ENCODE measurements at places on chromosomes 6 and 20. TPM values are rescaled to one million over a fixed set of nuclear protein-coding genes. Genes with fewer than 3 reads are reported as not detected.

SEL1L2 gene
- not detected for total RNA-seq

CDSN gene
- not detected for total RNA-seq

GRCh38 chr6:80091506-80091905 is 15.0 kb upstream of the BCKDHB start:
- H3K4me1 ChIP-seq, result peaks cover 2% of the 10 kb centered on the region
- no peak for DNase-seq
- H3K27ac ChIP-seq, result no peak overlapping the region
- no peaks in the 10 kb centered on the region for H3K36me3 ChIP-seq
- no peak overlapping the region for H3K4me3 ChIP-seq
- no peaks in the 10 kb centered on the region for H3K27me3 ChIP-seq

- H3K36me3 ChIP-seq, result peaks cover 2% of the 10 kb centered on the region
- no peaks in the 10 kb centered on the region for H3K4me1 ChIP-seq
- H3K27ac ChIP-seq, result no peak overlapping the region
- DNase-seq, result no peak
- peaks cover 48% of the 10 kb centered on the region for H3K27me3 ChIP-seq
Observed at GRCh38 chr20:58723628-58723984, 31.0 kb downstream of the NPEPL1 start.

DNA sequence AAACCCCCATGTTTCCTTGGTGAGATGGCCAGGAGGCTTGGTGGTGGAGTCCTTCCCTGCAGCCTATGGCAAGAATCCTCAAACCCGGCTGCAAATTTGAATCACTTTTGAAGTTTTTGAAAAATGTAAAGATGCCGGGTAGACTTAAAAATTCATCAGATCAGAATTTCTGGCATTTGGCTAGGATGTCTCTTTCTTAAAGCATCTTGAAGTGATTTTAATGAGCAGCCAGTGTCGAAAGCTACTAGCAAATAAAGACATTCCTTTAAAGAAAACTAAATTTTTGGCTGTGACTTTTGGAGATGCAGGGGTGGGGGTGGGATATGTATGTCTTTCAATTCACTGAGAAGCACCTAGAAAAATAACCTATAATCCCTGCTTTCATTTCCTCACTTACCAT is 25.6 kb upstream of the NOX3 start:
- H3K36me3 ChIP-seq, result no peaks in the 10 kb centered on the region
- peaks cover 4% of the 10 kb centered on the region for H3K27me3 ChIP-seq
- H3K4me3 ChIP-seq, result no peak overlapping the region

DNA sequence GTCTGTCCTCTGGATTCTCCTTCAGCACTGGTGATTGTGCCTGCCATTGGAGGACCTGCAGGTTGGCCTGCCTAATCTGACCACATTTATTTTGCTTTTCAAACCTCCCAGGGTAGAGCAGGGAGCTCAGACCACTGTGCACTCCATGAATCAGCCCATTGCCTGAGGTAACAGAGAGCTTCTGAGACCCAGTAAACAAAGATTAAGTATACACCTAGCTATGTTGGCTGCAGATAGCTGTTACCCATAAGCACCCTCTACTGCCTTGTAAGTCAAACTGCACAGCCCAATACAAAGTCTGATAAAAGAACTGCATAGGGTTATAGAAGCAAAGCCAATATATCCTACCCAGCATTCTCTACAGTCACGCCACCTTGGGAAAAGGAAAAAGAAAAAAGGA is 338.7 kb downstream of the HTR1B start:
- no peaks in the 10 kb centered on the region for H3K4me1 ChIP-seq
- H3K36me3 ChIP-seq, result no peaks in the 10 kb centered on the region
- no peak overlapping the region for H3K27ac ChIP-seq
- no peaks in the 10 kb centered on the region for H3K27me3 ChIP-seq

- H3K4me1 ChIP-seq, result peaks cover 18% of the 10 kb centered on the region
- H3K27me3 ChIP-seq, result no peaks in the 10 kb centered on the region
- DNase-seq, result no peak
- H3K36me3 ChIP-seq, result peaks cover 24% of the 10 kb centered on the region
Observed at GRCh38 chr6:4891141-4891540, 112.7 kb downstream of the RPP40 start.

- no peak overlapping the region for H3K27ac ChIP-seq
- H3K4me1 ChIP-seq, result peaks cover 37% of the 10 kb centered on the region
- DNase-seq, result no peak
- H3K4me3 ChIP-seq, result no peak overlapping the region
- no peaks in the 10 kb centered on the region for H3K27me3 ChIP-seq
- peaks cover 41% of the 10 kb centered on the region for H3K36me3 ChIP-seq
Observed at GRCh38 chr20:62127799-62128198, 5.5 kb downstream of the LSM14B start.

DNA sequence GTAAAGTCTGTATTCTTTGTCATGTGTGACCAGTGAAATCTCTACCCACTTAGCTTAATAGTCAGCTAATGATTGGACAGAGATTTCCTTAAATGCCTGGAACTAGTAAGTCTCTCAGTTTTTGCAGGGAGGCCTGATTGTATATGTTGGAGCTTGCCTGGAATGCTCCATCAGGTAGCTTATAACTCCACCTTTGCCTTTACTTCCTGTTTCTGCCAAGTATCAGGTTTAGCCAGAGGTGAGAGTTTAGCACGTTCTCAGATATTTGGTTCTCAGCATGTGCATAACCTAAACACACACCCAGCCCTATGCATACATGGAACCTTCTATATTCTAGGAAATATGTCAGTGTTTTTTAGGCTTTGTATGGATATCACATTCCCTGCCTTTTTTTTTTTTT is 435.3 kb downstream of the CDKAL1 start:
- H3K27ac ChIP-seq, result no peak overlapping the region
- H3K36me3 ChIP-seq, result peaks cover 55% of the 10 kb centered on the region
- H3K27me3 ChIP-seq, result no peaks in the 10 kb centered on the region

GRCh38 chr6:113512576-113512975 is 344.6 kb upstream of the MARCKS start:
- H3K27me3 ChIP-seq, result peaks cover 4% of the 10 kb centered on the region
- H3K36me3 ChIP-seq, result no peaks in the 10 kb centered on the region
- DNase-seq, result no peak

DNA sequence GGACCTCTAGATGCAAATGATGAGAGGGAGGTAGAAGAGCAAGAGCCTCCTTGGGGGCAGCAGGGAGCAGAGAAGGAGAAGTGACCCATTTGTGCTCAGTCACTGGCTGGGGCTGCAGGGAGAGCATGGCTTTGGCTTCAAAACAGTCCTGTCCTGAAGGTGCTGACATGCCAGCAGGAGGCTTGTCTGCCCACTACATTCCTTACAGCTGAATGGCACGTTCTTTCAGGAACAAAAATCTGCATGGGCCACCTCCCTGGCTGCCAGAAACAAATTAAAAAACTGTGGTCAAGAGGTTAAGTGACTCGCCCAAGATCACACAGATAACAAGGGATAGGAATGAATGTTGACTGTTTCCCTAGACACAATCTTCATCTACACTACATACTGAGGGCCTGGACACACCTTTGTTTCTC is 188.8 kb downstream of the HIVEP2 start:
- peaks cover 65% of the 10 kb centered on the region for H3K36me3 ChIP-seq
- no peaks in the 10 kb centered on the region for H3K27me3 ChIP-seq
- peaks cover 32% of the 10 kb centered on the region for H3K4me1 ChIP-seq

DNA sequence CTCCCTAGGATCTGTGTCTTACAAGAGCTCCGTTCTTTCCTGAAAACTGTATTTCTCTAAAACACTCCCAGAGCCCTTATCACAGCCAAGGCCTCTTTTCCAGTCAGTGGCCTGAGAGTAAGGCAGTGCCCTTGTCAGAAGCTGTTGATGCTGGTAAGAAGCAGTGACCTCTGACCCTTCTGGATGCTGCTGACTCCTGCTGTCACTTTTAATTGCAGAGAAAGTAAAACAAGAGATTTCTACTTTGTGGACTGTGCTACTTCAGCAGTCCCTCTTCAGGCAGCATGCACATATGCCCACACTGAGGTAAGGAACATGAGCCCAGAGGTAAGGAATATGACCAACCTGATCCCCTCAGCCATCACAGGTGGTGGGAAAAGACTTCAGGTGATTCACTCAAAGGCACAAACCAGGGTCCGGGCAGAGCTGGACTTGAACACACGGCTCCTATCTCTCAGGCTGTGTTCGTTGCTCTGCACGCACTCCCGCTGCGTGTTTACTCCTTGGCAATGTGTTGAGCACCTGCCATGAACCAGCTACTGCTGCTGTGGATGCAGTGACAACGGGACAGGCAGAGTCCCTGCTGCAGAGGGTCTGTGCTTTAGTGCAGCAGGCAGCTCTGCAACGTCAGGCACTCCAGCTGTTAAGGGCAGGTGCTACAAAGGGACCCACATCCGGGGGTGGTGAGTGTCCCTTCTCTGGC is 201.9 kb upstream of the CST7 start:
- H3K4me1 ChIP-seq, result peaks cover 9% of the 10 kb centered on the region
- no peaks in the 10 kb centered on the region for H3K36me3 ChIP-seq
- no peak overlapping the region for H3K27ac ChIP-seq
- H3K27me3 ChIP-seq, result no peaks in the 10 kb centered on the region

Data from activated naive CD8-positive, alpha-beta T cell treated with anti-CD3 and anti-CD28 coated beads for 36 hours (primary cell).